ENCODE measurements at places on chromosomes 7 and 10.

GRCh38 chr7:144738708-144739314 lies 97.0 kb downstream of the TPK1 start:
- DNase-seq = no peak

DNA sequence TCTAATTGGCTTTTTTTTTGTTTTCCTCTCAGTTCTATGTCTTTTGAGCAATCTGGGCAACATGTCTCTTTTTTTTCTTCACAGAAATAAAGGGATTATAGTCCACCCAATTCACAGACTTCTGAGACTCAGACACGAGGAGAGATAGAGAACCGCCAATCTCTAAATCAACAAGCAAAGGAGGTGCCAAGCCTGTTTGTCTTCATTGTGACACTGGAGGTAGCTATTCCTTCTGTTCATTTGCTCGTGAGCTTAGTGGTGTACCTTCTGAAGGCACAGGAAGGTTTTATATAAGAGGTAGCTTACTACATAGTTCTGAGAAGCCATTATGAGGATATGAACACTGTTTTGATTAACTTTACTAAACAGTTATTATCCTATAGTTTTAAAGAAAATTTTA lies 6.1 kb downstream of the EPHB6 start:
- no peak for DNase-seq

- DNase-seq = no peak
Observed at GRCh38 chr10:106931853-106932249, 232.7 kb downstream of the SORCS1 start.

DNA sequence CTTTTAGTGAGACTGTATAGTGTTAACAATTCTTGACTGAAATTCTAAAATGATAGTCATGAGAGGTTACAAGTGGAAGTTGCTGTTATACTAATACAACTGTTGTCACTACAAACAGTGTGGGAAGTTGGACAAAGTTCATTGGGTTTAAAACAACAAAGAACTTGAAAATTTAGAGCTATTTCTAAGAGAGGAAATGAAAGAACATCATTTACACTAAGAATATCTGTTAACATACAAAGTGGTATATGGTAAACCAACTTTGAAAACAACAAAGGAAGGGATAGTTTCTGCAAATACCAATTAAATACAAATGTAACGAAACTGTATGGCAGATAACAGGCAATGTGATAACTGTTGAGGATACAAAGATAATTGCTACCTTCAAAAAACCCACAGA lies 11.6 kb downstream of the MTPN start:
- no peak for DNase-seq

- no peak for DNase-seq
Observed at GRCh38 chr10:73017955-73018480, 63.4 kb upstream of the PLA2G12B start.

DNA sequence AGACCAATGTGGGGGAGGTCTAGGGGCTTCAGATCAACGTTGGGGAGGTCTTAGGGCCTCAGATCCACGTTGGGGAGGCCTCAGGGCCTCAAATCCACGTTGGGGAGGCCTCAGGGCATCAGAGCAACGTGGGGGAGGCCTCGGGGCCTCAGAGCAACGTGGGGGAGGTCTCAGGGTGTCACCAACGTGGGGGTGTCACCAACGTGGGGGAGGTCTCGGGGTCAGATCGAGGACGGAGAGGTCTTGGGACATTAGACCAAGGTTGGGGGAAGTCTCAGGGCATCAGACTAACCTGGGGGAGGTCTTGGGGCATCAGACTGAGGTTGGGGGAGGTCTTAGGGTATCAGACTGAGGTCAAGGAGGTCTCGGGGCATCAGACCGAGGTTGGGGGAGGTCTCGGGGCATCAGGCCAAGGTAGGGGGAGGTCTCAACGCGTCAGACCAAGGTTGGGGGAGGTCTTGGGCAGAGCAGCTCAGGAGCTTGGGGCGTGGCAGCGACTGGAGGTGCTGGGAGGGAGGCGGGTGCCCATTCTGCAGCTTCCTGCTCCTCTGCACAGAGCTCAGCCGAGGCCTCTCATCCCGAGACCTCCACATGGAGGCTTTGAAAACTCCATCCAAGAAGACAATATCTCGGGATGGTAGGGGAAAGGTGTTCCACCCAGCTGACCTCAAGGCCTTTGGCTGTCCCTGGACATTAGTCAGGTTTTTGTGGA lies 159.8 kb downstream of the WDR37 start:
- no peak for DNase-seq

DNA sequence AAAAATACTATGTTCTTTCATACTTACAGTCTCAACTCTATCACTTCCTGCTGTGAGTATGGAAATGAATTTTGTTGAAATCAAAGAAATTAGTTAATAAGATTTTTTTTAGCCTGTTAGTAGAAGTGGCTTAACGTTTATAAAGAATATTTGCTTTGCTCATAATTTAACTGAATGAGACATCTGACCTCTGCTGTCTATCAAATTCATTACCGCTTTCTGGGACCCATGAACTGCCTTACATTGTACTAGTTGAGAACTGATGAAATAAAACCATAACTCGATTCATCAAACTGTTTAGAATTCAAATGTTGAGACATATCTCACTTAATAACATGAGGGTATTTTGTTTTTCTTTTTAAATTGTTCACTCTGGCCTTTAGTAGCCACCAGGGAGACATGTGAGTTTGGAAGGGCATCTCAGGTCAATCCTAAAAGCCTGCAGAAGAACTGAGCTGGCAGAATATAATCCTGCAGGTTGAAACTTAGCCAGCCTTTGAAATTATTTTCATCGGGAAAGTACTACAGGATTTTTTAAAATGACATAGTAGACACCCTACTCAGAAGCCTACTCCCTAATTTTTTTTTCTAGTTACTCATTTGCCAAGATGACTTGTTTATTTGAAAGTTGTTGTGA lies 78.7 kb downstream of the KIAA1217 start:
- no peak for DNase-seq

DNA sequence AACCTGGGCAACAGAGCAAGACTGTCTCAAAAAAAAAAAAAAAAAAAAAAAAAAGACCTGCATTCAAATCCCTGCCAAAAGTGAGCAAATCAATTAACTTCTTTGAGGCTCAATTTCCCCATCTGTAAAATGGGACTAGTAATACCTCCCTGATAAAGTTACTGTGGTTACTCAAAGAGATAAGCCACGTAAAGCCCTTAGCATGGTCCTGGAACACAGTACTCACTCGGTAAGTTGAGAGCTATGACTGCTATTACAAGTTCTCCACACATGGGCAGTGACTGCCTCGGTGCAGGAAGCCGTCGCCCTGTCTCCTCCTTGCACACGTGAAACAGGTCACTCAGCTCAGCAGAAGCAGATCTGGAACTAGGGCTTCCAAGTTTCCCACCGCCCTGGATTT lies 37.9 kb downstream of the DDIT4 start:
- DNase-seq = no peak

GRCh38 chr7:43520201-43520600 lies 62.7 kb upstream of the STK17A start:
- no peak for DNase-seq

GRCh38 chr10:44195112-44196007 lies 189.5 kb downstream of the CXCL12 start:
- no peak for DNase-seq

DNA sequence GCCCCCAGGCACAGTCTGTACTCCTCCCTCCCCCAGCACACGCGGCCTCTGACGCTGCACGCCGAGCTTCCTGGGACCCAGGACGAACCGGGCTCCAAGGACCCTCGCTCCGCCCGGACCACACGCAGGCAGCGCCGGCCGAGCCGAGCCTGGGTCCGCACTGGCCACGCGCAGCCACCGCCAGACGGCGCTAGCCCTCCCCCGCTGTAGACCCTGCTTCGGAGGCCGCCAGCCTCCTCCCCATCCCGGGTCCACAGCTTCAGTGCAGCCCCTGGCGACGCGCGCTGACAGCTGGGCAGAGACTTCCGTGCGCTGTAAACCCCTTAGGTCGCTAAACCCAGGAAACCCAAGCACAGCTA lies 936 bp upstream of the TCERG1L start:
- no peak for DNase-seq

DNA sequence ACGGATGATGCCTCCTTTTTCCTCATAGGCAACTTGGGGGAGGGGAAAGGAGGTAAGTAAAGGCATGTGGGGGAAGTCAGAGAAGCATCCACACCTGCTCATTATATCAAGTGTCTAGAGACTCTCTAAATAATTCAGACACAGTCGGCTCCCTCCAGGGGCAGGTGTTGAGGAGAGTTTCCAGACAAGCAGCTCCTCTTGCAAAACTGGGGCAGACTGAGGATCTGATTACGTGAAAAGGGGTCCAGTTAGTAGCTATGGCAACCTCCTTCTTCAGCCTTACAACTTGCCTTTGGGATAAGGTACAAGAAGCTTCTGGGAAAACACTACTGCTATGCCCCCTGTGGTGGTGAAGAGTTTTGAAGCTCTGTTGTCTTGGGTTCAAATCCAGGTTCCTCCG lies 39.0 kb upstream of the SORBS1 start:
- DNase-seq = no peak

DNA sequence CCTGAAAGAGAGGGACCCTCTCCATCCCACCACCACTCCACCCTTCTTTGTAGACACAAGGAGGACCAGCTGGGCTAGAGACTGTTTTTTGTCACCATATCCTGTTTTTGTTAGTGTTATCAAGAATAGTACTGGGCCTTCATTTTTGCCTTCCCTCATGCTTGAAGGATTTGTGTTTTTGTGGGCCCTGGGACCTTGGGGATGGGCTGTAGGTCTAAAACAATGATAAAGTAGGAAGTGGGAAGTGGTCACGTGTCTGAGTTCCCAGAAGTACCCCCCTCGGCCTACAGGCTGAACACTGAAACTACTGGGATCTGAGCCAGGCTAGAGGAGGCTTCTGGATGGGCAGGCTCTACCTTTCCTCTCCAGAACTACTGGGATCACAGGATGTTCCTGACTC lies 8.9 kb downstream of the AGFG2 start:
- no peak for DNase-seq

GRCh38 chr7:156703209-156703608 lies 62.6 kb downstream of the RNF32 start:
- DNase-seq = no peak

DNA sequence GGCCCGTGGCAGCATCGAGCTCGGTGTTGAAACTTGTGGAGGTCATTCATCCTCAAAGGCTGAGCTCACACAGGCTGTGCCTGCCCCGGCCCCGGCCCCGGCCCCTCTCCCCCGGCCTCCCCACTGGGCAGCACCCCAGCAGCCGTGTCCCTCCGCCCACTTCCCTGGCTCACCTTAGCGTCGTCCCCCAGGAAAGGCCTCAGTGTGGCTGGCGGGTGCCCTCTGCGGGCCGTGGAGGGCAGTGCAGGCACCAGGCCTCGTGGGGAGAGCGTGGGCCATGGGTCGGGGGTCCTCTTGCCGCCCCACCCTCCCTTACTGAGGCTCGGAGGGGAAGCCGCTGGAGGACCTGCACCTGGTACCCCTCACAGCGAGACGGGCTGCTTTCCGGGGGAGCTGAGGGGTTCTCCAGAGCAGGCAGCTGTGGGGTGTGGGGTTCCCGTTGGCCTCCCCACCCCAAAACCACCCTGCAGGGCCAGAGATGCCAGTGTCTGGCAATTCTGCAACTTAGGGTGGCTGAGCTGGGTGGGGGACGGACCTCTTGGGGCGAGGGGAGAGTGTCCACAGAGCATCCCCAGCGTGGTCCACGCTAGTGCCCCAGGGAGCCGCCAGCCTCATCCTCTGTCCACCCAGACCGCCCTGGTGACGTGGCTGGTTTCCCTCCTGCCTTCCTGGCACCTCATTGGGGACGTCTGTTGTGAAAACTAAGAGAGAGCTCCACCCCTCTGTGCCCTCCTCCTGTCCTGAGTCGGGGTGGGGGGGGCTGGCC lies 44.2 kb upstream of the DPYSL4 start:
- peak; percentile 18 for DNase-seq

DNA sequence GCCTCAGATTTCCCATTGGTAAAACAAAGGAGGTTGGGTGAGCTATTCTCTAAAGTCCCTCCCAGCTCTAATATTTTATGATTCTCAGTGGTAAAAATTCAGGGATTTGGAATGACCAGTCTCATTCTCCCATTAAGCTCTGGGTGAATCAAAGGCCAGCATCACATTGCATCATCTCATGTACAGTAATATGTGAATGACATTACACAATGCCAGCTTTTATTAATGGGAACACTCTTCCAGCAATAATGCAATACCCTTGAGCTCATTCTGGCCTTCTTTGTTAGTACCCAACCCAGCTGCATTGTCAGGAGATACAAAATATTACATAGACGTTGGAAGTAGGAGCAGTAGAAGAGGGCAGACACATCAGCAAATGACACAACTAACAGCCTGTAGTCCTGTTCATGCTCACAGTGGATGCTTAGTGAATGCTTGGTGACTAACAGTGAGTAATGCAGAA lies 100.0 kb upstream of the EGR2 start:
- DNase-seq = no peak

DNA sequence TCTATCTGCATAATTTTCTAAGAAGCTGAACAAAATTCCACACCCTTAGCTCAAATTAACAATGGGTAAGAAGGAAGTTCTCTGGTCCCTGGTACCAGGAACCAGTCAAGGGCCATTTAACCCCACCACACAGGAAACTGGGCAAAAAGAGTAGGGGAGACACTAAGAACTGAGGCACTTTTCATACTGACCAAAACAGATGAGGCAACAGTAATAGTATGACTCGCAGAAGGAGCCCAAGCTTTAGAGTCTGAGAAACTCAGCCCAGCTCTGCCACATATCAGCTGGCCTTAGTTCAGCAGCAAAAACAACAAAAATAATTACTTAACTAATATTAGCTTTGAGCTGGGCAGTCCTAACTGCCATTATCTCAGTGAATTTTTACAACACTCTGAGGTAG lies 221.2 kb downstream of the FAM107B start:
- no peak for DNase-seq

DNA sequence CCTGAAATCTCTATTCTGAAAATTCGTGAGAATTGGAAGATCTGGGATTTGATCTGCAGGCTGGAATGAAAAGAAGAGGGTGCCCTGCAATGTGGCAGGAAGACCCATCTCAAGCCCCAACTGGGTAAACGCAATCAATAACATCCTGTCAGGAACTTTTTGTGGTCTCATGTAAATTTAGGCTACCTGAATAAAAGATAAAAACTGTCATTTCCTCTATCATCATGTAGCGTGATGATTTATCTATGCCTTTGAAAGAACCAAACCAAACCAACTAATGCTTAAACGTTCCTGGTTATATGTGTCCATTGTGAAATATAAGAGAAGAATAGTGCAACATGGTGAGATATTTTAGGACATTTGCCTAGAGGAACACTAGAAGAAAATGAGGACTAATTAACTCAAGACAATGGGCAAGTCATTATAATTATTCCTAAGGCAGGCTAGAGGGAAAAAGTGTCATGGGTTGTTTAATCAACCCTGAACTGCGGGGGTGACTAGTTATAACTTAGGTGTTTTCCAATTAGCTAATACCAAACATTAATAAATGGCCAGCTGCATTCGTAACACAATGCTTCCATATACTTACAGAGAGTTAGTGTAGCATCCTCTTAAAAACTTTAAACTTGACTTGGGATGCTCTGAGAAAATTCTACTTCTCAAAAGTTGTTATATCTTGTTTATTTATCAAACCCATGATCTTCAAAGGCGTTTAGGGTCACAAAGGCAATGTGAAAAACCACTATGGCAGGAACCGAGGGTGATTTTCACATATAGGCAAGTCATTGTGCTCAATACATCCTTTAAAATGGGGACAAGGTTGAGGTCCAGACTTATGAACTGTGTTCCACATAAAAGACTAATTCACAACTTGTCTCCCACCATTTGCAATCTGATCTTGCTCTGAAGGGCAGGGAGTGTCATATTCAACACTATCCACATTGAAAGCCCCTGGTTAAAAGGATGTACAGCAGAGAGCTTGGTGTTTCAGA lies 48.6 kb upstream of the ADO start:
- DNase-seq = no peak

All from T-helper 22 cell (primary cell).